ENCODE measurements at places on chromosomes 6 and 20. TPM values are rescaled to one million over a fixed set of nuclear protein-coding genes. Genes with fewer than 3 reads are reported as not detected.

DNA sequence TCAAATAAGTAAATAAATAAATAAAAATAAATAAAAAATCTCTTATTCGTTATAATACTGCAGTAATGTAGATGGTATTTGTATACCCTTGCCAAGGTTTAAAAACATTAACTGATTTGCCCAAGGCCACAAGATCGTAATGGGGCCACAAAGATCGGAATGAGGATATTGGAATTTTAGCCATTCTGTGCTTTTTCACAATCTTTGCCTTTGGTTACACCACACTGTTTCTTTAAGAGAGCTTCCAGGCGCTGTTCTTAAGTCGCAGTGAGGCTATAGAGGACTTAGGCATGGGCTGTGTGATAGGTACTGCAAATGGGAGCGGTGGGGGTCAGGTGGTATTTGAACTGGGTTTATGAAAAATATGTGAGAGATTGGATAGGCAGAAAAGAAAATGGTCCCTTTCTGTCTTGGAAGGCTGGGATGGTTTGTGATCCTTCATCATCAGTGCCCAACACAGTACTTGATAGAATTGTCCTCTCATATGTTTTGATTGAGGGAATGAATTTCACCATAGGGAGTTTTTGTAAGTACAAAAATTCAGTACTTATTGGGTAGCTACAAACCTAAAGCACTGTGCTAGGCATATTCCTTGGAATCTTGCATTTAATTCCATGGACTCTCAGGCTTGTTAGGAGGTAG is 1.4 kb downstream of the NUS1 start:
- no peak for DNase-seq

DNA sequence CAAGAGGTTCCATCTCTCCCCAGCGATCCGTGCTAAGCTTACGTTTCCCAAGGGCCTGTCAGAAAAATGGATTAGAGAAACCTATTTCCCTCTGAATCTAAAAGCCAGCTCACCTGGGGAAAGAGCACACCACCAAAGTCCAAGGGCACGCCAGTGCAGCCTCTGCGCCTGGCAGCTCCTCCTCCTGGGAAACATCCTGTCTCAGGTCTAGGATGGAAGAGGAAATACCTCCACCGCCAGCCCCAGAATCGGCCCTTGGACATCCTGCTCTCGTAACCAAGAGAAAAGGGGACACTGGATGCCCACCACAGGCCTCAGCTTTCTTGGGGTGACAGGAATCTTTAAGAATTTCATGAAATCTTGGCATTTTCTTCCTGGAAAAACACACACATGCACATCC is 18.7 kb downstream of the RAMACL start:
- DNase-seq, result no peak

Gene RNF182
- total RNA-seq, result 22.2 TPM

- DNase-seq, result peak; percentile 70
These were observed 3.0 kb upstream of the GOPC start for GRCh38 chr6:117605169-117605826.

DNA sequence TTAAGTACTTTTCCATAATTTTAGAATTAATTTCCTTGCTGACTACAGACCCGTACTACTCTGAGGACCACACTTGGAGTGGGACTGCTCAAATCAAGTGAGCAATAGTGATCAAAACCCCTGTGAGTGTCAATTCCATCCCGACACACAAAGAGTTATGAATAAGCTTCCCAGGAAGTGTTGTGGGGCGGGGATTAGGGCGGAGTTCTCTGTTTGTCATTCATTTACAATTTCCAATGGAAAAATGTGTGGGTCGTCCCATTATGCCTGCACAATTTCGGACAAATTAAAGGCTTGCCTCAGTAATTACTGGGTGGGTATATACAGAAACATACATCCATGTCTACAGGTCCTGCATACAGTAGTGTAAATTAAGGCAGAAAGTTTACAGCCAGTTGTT is 84.2 kb downstream of the ISM1 start:
- DNase-seq, result no peak

GRCh38 chr20:48455651-48456365 is 372.0 kb downstream of the PREX1 start:
- DNase-seq, result no peak

Gene TRAPPC3L
- total RNA-seq, result not detected

- DNase-seq, result no peak
These were observed 8.9 kb downstream of the VSTM2L start for GRCh38 chr20:37911838-37912281.

DNA sequence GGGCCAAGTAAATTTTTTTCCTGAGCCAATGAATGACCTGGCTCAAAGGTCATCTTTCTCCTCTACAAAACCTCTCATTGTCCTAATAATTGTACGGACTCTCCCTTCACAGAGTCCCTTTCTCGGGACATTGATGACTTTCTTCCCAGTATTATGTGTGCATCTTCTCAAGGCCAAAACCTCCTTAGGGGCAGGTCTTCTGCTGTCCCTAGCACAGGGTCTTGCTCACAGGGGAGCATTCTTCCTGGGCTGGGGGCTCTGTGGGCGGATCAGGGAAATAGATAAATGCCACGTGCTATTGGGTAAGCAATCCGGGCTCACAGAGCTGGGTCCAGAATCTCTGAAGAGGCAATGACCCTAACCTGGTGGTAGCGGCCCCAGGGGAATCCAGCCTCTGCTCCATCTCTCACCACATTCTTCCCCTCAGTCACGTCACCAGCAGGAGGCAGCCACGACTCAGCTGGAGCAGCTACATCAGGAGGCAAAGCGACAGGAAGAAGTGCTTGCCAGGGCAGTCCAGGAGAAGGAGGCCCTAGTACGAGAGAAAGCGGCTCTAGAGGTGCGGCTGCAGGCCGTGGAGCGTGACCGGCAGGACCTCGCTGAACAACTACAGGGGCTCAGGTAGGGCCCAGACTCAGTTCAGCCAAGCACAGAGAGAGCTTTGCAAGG is 23.5 kb downstream of the CEP250 start:
- DNase-seq, result no peak

- DNase-seq, result no peak
These were observed 291.0 kb downstream of the COL12A1 start for GRCh38 chr6:74914888-74915287.

DNA sequence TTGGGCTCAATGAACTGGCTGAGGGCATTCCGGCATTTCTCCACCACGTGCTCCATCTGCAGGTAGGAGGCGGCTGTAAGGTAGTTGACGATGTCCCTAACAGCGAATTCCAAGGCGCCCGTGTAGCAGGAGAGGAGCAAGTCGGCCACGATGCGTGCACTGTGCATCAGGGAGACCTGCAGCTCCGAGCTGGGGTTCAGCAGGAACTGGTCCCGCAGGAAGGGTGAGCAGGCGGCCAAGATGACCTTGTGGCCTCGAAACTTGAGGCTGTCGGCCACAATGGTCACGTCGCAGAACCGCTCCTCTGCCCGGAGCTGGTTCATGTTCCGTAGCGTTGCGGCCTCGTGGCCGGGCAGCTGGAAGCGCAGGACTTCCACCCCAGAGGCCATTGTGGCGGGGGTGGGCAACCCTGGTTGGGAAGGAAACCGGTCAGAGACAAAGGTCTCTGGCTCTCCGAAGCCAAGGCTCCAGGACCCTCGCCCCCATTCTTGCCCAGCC is 920 bp downstream of the ZBTB12 start:
- no peak for DNase-seq

- DNase-seq, result peak; percentile 8
These were observed 42.8 kb downstream of the MYO6 start for GRCh38 chr6:75791881-75792280.

- DNase-seq, result no peak
These were observed 153.4 kb upstream of the CARMIL1 start for GRCh38 chr6:25125736-25126135.

Gene PACSIN1
- 0.18 TPM for total RNA-seq

- no peak for DNase-seq
These were observed 117.6 kb downstream of the TFAP2B start for GRCh38 chr6:50936277-50936681.

Gene PI16
- not detected for total RNA-seq

DNA sequence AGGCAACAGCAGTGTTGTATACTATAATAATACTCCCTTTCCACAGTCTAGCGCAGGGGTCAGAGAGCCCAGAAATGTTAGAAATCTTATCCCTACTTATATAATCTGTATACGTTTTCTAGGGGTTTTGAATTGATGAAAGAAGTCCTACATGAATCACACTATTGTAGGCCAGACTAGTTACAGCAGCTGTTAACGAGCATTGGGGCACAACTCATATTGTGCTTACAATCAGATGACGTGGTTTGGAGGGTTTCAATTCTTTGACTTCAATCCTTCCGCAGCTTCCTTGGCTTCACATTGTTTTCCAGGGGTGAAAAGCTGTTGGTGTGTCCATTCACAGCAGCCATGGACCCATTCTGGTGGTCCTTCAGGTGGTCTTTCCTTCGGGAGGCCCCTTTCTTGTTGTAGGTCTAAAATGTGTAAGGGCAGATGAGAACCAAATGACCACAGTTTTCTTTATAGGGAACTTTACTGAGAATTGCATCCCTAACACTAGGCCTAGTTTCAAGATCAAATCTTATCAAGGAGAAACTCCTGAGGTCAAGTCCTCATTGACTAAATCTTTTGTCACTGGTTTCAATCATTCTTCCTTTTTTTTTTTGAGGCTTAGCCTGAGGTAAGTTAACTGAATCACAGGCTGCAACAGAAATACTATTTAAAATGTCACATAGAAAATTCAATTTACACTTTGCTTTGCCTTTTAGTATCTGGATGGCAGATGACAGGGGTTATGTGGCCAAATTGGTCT is 79.7 kb downstream of the ELOVL5 start:
- no peak for DNase-seq

Gene PAQR8
- total RNA-seq, result 3.6 TPM

GRCh38 chr6:63560801-63561287 is 11.4 kb upstream of the LOC128125822 start:
- DNase-seq, result no peak

GRCh38 chr6:148557796-148558321 is 189.0 kb upstream of the UST start:
- no peak for DNase-seq

GRCh38 chr6:34525431-34526175 is 30.5 kb downstream of the SPDEF start:
- DNase-seq, result no peak

Gene SPACA1
- not detected for total RNA-seq

Gene MRAP2
- total RNA-seq, result 2.5 TPM

Gene MAFB
- total RNA-seq, result 0.28 TPM

Gene COL21A1
- 3.3 TPM for total RNA-seq

GRCh38 chr6:137775720-137776119 is 91.3 kb upstream of the TNFAIP3 start:
- no peak for DNase-seq

Gene SLC22A7
- not detected for total RNA-seq

Data from Panc1 (cell line).